ENCODE measurements at places on chromosomes 4 and X.
A peak's percentile ranks its signal among the peaks of the same experiment; 100 is the strongest.

- DNase-seq, result no peak
These were observed 188.8 kb downstream of the GPAT3 start for GRCh38 chr4:83724485-83725335.

GRCh38 chr4:182831376-182831775 lies 85.8 kb downstream of the DCTD start:
- no peak for DNase-seq

DNA sequence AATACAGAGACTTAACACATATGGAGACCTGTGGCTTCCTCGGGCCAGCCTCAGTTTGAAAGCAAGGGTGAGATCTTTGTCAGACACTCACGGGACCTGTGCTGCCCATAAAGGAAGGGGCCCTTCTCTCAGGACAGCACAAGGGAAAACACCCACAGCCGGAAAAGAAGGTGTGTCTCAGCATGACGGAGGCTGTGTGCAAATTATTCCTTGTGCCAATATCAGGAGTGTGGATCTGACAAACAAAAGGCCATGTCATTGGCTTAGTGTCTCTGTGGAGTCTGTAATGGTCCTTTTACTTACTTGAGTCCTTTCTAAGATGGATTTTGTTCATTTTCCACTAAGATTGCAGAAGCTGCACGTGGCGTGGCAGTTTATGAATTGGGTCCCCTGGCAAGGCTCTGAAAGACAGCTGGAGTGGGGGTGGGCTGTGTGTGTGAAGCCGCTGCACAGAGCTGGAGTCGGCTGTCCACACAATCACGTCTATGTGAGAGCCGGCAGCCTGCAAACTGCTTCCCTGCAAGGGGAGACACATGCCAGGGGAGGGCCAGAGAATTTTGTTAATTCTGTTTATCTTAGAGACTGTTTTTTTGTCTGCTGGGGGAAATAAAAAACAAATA lies 1.9 kb downstream of the ENPP6 start:
- DNase-seq, result no peak

DNA sequence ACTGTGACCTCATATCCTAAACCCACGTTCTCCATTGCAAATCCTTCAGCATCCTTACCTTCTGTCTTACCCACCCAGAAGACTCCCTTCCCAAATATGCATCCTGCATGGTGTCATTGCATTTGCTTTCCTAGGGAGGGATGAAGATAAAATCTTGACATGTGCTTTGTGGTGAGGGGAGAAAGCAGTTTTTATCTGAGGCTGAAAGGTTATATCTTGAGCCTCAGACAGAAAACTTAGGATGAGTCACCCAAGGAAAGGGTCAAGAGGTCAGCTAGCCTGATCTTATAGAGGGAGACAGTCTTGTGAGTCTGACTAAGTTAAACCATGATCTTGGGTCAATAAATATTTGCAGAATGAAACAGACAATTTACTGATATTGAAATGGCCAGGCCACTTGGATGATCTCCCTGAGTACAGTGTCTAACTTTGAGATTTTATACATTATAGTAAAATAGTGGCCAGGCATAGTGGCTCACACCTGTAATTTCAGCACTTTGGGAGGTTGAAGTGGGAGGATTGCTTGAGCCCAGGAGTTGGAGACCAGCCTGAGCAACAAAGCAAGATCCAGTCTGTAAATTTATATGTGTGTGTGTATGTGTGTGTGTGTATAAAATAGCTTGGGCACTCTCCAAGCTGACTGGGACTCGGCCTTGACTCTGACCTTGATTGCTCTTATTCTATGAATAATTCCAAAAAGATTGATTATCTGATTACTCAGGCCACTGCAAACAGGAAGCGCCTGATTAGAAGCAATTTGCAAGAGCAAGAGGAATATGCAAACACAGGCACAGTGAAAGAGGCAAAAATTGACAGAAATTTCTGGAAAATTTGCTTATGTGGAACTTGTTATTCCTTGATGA lies 15.4 kb upstream of the FAM9C start:
- peak; percentile 58 for DNase-seq

- no peak for DNase-seq
These were observed 3.2 kb downstream of the HTRA3 start for GRCh38 chr4:8272472-8273428.
